CD4-positive, alpha-beta T cell treated with Interleukin-10 for 1 hour (primary cell): ENCODE measurements at places on chromosomes 7 and 10.

GRCh38 chr10:85544956-85545355 lies 821.6 kb downstream of the GRID1 start:
- no peak for DNase-seq

- DNase-seq = no peak
These were observed 147.2 kb upstream of the FAM171A1 start for GRCh38 chr10:15518250-15518649.

GRCh38 chr7:108419961-108420908 lies 36.0 kb downstream of the NRCAM start:
- DNase-seq = no peak

GRCh38 chr7:69803699-69804516 lies 205.6 kb downstream of the AUTS2 start:
- DNase-seq = no peak

- DNase-seq = no peak
These were observed 19.6 kb downstream of the TTYH3 start for GRCh38 chr7:2651336-2651735.

- no peak for DNase-seq
These were observed 25.3 kb downstream of the ZRANB1 start for GRCh38 chr10:124967255-124967654.

GRCh38 chr10:65501259-65501658 lies 1424.6 kb upstream of the LRRTM3 start:
- peak; percentile 50 for DNase-seq

DNA sequence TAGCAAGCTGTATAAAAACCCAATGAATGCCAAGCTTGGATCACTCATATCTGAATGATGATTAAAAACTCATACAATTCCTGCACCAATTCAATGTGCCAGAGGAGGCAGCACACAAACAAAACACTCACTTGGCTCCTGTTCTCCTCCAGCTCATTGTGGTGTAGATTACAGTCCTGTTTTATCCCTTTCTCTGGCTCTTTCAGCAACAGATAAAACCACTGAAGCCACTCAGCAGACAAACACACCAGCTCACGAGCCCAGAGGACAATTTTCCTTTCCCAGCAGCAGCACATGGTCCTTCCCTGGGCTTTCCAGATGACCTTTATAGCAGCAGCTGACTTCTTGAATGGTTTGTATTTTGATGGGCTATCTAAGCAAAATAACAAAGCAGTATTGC lies 107.3 kb upstream of the STARD3NL start:
- DNase-seq = no peak

DNA sequence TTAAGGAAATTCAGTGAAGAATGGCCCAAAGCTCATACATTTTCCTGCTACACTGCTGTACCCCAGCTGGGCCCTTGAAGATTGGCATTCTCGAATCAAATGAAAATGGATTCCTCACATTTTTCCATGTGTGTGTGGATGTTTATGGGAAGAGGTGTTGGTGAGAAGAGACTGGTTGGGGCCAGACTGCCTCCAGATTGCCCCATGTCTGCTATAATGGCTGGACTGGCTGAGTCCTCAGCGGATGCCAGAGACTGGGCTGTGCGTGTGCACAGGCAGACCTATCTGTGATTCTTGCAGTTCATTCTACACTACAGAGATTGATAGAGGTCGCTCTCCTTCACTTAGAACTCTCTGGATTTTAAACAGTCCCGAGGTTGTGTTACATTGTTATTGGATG lies 183.6 kb upstream of the GDF10 start:
- DNase-seq = no peak

GRCh38 chr7:96719164-96719563 lies 9.5 kb upstream of the SEM1 start:
- DNase-seq = no peak

GRCh38 chr10:76444034-76444800 lies 1012.8 kb downstream of the LRMDA start:
- DNase-seq = no peak

- DNase-seq = no peak
These were observed 8.5 kb downstream of the SP8 start for GRCh38 chr7:20778063-20778721.

DNA sequence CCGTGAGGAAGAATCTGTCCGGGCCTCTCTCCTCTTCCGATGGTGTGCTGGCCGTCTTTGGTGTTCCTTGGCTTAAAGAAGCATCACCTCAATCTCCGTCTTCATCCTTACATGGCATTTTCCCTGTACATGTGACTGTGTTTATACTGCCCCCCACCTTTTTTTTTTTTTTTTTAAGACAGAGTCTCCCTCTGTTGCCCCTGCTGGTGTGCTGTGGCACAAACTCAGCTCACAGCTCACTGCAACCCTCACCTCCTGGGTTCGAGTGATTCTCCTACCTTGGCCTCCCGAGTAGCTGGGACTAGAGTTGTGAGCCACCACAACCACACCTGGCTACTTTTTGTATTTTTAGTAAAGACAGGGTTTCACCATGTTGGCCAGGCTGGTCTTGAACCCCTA lies 121.9 kb upstream of the C7orf33 start:
- no peak for DNase-seq

DNA sequence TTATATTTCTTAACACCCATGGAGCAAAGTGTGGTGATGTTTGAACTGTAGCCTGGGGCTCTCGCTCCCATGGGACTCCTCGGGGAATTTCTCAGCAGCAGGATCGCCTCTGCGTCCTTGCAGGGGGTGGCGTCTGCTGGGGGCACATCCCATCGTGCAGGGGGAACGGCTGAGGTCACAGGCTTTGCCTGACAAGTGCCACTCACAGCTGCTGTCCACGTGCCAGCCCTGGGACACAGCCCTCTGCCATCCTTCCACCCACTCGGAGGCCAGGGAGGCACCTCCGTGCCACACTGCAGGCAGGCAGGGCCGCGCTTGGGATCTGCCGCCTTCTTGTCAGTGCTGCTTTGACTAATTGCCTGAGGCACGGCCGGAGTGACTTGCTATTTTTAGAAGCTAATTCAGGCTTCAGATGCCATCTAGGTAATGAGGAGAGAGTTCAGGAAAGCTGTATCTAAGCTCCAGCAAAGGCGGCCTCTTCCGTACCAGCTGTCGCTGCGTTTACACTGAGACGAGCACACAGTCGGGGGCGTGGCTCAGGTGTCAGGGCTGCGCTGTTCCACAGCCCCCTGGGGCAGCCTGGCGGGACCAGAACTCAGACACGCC lies 45.7 kb downstream of the PITRM1 start:
- DNase-seq = no peak

- no peak for DNase-seq
These were observed 25.4 kb upstream of the GPAM start for GRCh38 chr10:112208997-112209396.

GRCh38 chr10:87092376-87092860 lies 2.2 kb downstream of the GLUD1 start:
- peak; percentile 41 for DNase-seq

GRCh38 chr10:47016564-47016963 lies 105.3 kb downstream of the PTPN20 start:
- no peak for DNase-seq

- DNase-seq = no peak
These were observed 231.0 kb downstream of the DIP2C start for GRCh38 chr10:458421-458851.

DNA sequence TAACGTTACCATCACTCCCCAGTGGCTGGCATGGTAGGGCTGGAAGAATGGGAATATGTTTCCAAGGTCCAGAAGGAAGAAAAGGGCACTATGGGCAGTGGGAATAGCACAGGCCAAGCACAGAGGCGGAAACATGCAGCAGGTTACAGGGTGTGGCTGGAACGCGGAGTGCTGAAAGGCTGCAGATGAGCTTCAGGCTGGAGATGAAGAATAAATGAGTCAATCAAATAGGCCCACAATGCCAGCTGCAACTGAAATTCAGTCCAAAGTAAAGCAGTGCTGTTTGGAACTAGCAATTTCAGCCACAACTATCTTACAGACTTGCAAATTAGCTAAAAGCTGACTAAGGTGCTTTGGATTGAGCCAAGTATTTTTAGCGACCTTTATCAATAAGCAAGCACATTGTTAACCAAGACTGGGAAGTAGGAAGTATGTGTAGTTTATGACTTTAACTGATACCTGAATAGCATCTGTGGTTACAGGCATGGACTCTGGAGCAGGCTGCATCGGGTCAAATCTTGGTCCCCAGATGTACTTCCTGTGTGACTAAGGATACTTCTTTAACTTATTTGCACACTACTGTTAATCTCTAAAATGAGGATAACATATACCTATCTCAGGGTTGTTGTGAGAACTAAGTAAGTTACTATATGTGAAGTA lies 77.5 kb upstream of the CTTNBP2 start:
- no peak for DNase-seq

DNA sequence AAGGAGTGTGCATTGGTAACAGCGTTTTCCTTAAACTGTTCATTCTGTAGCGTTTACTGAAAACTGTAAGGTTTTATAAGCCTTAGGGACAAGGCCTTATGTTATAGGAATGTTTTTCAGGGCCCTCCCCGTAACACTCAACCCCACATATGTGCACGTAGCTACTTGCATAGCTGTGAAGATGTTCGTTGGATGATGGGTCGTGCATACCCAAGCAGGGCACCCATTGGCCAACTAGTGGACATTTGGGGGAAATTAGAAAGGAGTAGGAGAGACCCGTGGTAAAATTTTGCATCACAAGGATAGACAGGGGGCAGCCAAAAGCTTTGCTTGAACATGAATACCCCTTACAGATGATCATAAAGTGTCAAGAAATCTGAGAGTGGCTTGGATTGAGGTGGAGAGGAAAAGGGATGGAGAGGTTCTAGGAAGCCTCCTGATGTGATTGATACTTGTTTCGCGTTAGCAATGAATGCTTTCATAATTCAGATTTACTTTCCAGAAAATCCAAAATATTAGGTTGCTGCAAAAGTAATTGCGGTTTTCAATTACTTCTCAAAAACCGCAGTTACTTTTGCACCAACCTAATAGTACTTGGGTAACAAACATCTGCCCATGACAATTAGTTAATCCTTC lies 878 bp downstream of the SEC61A2 start:
- DNase-seq = peak; percentile 63

DNA sequence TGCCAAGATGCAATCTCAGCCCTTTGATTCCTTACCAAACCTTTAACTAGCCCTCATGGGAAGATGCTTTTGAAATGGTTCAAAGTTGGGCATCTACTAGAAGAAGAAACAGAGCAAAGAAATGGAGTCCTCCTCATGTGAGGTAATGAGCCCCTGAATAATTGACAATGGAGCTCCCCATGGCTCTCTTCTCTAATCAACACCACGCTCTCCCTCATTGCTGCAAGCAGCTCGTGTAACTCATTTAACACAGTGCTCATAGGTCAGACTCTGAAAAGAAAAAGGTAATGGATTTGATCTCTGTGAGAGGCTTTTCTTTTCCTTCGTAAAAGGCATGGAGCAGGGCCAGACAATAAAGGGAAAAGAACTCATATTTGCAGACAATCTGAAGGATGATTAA lies 312.8 kb downstream of the PHTF2 start:
- no peak for DNase-seq

- no peak for DNase-seq
These were observed 65.5 kb downstream of the OSBPL3 start for GRCh38 chr7:24914465-24914859.

DNA sequence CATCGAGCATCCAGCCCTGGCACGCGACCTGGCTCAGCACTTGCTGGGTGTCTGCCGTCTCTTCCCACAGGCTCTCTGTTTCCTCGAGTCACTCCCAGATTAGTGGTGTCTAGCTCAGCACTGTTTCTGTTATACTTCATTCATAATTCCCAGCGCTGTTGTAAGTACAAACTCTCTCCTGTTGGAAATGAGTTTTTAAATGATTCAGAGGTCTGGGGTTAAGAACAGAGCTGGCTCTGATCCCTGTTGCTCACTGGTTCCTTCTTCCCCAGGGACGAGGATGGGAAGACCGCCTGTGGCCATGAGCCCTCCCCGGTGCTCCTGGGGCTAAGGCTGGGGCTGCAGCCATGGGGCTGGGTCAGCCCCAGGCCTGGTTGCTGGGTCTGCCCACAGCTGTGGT lies 17.3 kb upstream of the C10orf95 start:
- no peak for DNase-seq

DNA sequence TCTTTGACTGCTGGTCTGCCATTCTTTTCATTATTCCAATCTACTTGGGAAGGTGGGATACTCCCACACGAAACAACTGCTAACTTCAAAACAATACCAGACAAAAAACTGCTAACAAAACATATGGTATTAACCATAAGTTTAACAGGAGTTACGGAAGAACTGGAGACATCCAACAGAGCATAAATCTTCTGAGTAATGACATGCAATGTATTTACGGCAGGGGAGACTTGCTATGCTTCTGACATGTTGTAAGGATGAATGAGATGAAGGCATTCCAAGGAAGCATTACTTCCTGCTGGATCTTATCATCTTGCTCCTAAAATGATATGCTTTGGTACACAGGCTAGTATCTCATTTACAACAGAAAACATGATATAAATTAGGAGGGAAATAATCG lies 85.8 kb downstream of the ZNF92 start:
- DNase-seq = no peak

DNA sequence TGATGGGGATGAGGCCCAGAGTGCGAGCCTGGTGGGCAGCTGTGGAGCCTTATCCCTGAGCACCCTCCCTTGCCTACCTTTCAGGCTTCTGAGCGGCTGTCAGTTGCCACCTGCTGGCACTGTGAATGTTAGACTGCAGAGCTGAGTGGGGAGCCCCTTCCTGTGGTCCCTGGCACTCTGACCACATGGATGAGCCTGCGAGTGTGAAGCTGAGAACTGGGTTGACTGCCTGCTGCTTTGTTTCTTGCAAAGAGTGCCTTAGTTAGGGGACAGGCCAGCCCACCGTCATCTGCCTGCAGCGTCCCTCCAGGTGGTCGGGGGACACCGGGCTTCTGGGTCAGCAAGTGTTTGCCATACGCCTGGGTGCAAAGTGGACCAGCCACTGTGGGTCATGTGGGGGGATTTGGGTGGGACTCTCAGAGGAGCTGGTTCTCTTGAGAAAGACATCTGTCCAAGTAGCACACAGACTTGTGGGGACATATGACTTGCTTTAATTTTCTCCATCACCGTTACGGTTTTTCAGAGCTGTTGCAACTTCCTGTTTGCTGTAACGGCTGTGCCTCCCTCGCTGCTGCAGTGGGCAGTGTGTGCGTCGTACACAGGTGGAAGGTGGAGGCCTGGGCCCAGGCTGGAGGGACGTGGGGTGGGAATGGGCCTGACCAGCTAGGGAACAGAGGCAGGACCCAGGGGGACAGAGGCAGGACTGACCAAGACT lies 13.7 kb downstream of the INPP5A start:
- DNase-seq = peak; percentile 36

GRCh38 chr7:25926451-25926850 lies 225.5 kb upstream of the NFE2L3 start:
- no peak for DNase-seq

- DNase-seq = no peak
These were observed 258.8 kb downstream of the AHR start for GRCh38 chr7:17557251-17557671.

- no peak for DNase-seq
These were observed 86.4 kb downstream of the ADAM12 start for GRCh38 chr10:126301701-126302475.
